Esophagus squamous epithelium (tissue), 5 donors: ENCODE measurements at places on chromosomes 7 and 10. TPM values are rescaled to one million over a fixed set of nuclear protein-coding genes. Genes with fewer than 3 reads are reported as not detected.

GRCh38 chr7:150357771-150358427, 10.7 kb upstream of the REPIN1 start:
- H3K27me3 ChIP-seq, result no peaks in the 10 kb centered on the region
- no peak overlapping the region for H3K4me3 ChIP-seq
- no peak overlapping the region for H3K27ac ChIP-seq
- no peaks in the 10 kb centered on the region for H3K4me1 ChIP-seq
- no peaks in the 10 kb centered on the region for H3K36me3 ChIP-seq

GNG11 gene
- 6.0 TPM for total RNA-seq

DNA sequence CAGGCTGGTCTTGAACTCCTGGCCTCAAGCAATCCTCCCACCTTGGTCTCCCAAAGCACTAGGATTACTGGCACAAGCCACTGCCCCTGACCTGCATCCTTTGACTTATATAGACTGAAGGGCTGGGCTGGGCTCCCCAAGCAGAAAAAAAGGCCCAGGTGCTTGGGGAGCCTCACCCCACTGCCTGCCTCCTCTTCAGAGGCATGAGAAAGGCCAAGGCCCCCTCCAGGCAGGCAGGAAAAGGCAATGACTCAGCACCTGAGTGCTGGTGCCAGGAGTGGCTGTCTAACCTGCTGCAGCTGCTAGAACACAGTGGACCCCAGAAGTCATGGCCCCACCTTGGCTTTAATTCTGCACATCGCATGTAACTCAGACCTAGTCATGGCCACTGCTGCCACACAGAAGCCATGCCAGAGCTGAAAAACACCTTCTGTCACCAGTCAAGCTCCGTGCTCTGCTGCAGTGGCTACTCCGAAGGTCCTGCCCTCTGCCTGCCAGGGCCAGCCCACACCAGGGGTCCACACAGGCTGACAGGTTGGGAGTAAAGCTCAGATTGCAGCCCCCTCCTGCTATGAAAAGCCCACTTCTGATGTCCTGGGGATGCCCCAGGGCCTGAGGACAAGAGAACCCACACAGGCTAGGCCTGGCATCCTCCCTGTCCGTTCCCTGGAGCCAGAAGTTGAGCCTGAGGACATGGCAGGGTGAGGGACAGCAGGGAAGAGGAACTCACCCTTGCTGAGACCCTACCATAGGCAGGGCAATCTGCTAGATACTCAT, 48.5 kb downstream of the GRID1 start:
- no peak overlapping the region for H3K4me3 ChIP-seq
- no peaks in the 10 kb centered on the region for H3K27me3 ChIP-seq
- no peak overlapping the region for H3K27ac ChIP-seq

- H3K27me3 ChIP-seq, result no peaks in the 10 kb centered on the region
- peaks cover 38% of the 10 kb centered on the region for H3K36me3 ChIP-seq
- H3K27ac ChIP-seq, result no peak overlapping the region
- peaks cover 33% of the 10 kb centered on the region for H3K4me1 ChIP-seq
- no peak for DNase-seq
- no peak overlapping the region for H3K4me3 ChIP-seq
These were observed 4.0 kb downstream of the INTS1 start for GRCh38 chr7:1500064-1500807.

NPFFR1 gene
- total RNA-seq, result 0.19 TPM

DNA sequence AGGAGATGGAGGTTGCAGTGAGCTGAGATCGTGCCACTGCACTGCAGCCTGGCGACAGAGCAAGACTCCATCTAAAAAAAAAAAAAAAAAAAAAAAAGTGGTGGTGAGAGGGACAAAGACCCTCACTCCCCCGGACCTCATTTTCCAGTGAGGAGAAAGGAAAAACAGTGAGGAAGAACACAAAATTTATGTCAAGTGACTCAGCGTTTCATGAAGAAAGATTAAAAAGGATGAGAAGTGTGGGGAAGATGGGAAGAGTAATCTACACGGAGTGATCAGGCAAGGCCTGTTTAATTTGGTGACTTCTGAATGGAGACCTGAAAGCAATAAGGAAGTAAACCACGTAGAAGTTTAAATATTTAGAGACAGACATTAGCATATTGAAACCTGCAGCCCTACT, 7.0 kb downstream of the NUDT5 start:
- no peak overlapping the region for H3K4me3 ChIP-seq
- no peak overlapping the region for H3K27ac ChIP-seq
- H3K36me3 ChIP-seq, result no peaks in the 10 kb centered on the region
- H3K27me3 ChIP-seq, result no peaks in the 10 kb centered on the region
- no peak for DNase-seq
- peaks cover 5% of the 10 kb centered on the region for H3K4me1 ChIP-seq

GIMAP2 gene
- 12.4 TPM for total RNA-seq

HOXA9 gene
- total RNA-seq, result not detected

- no peak for DNase-seq
- H3K36me3 ChIP-seq, result no peaks in the 10 kb centered on the region
- no peaks in the 10 kb centered on the region for H3K4me1 ChIP-seq
- H3K27ac ChIP-seq, result no peak overlapping the region
- H3K27me3 ChIP-seq, result no peaks in the 10 kb centered on the region
These were observed 93.8 kb upstream of the MKI67 start for GRCh38 chr10:128220021-128220420.

CNNM2 gene
- 3.6 TPM for total RNA-seq

NDUFB2 gene
- 332 TPM for total RNA-seq

GRCh38 chr7:134842886-134843430, 63.5 kb downstream of the CALD1 start:
- no peak overlapping the region for H3K4me3 ChIP-seq
- H3K36me3 ChIP-seq, result no peaks in the 10 kb centered on the region
- no peak overlapping the region for H3K27ac ChIP-seq
- DNase-seq, result no peak

JCAD gene
- 0.91 TPM for total RNA-seq

- DNase-seq, result no peak
- H3K4me3 ChIP-seq, result no peak overlapping the region
- no peaks in the 10 kb centered on the region for H3K4me1 ChIP-seq
- no peak overlapping the region for H3K27ac ChIP-seq
- H3K27me3 ChIP-seq, result no peaks in the 10 kb centered on the region
- no peaks in the 10 kb centered on the region for H3K36me3 ChIP-seq
These were observed 72.5 kb downstream of the CUL2 start for GRCh38 chr10:35017608-35018007.

DNA sequence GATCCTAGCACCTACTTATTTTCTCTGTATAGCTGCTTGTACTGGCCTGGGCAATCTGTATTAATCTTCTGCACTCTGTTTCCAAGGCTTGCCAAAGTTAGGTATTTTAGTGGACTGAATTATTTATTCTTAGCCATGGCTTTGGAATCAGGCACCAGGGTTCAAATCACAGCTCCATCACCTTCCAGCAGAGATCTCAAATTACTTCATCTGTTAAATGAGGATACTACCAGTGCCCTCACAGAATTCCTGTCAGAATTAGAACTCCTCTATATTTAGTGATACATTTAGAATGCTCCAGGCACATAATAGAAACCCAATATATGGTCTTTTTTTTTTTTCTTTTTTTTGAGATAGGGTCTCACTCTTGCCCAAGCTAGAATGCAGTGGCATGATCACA, 17.6 kb downstream of the ARMH3 start:
- peaks cover 2% of the 10 kb centered on the region for H3K4me1 ChIP-seq
- no peak overlapping the region for H3K4me3 ChIP-seq
- peaks cover 64% of the 10 kb centered on the region for H3K36me3 ChIP-seq
- H3K27ac ChIP-seq, result no peak overlapping the region
- no peaks in the 10 kb centered on the region for H3K27me3 ChIP-seq

DNA sequence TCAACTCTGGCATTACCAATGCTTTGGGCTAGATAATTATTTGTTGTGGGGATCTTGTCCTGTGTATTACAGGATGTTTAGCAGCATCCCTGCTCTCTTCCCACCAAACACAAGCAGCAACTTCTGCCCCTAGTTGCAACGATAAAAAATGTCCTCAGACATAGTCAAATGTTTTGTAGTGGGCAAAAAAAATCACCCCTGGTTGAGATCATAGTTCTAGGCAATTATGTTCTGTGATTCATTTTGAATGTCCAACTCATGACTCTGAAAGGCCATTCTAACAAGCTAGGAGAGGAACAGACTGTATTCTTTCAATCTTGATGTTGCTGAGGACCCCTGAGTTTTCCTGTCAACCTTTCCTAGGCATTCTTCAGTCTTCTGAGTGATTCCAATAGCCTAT, 79.5 kb downstream of the RTKN2 start:
- H3K36me3 ChIP-seq, result no peaks in the 10 kb centered on the region
- H3K27me3 ChIP-seq, result no peaks in the 10 kb centered on the region
- no peak overlapping the region for H3K27ac ChIP-seq
- no peak overlapping the region for H3K4me3 ChIP-seq
- H3K4me1 ChIP-seq, result no peaks in the 10 kb centered on the region

FKBP6 gene
- not detected for total RNA-seq

- peak; percentile 51 for DNase-seq
- H3K4me3 ChIP-seq, result peak overlapping the region; percentile 89
- no peaks in the 10 kb centered on the region for H3K36me3 ChIP-seq
- H3K4me1 ChIP-seq, result peaks cover 51% of the 10 kb centered on the region
- H3K27me3 ChIP-seq, result no peaks in the 10 kb centered on the region
- peak overlapping the region; percentile 91 for H3K27ac ChIP-seq
These were observed 804 bp downstream of the C10orf95 start for GRCh38 chr10:102450374-102451104.

- no peaks in the 10 kb centered on the region for H3K36me3 ChIP-seq
- H3K4me1 ChIP-seq, result no peaks in the 10 kb centered on the region
- DNase-seq, result no peak
These were observed 55.7 kb downstream of the RNF133 start for GRCh38 chr7:122643250-122643649.

- no peaks in the 10 kb centered on the region for H3K36me3 ChIP-seq
- no peaks in the 10 kb centered on the region for H3K4me1 ChIP-seq
- no peak overlapping the region for H3K27ac ChIP-seq
- DNase-seq, result no peak
These were observed 169.9 kb downstream of the RNF133 start for GRCh38 chr7:122528879-122529481.

INSYN2A gene
- not detected for total RNA-seq

- H3K4me3 ChIP-seq, result no peak overlapping the region
- no peaks in the 10 kb centered on the region for H3K4me1 ChIP-seq
- no peaks in the 10 kb centered on the region for H3K36me3 ChIP-seq
- no peaks in the 10 kb centered on the region for H3K27me3 ChIP-seq
These were observed 301.9 kb upstream of the TAC1 start for GRCh38 chr7:97430006-97430405.

SUGCT gene
- total RNA-seq, result 2.0 TPM

LIPJ gene
- total RNA-seq, result not detected

ITIH2 gene
- not detected for total RNA-seq

CCDC3 gene
- total RNA-seq, result 5.6 TPM

CADPS2 gene
- total RNA-seq, result 9.2 TPM

PIK3AP1 gene
- 0.57 TPM for total RNA-seq

DNA sequence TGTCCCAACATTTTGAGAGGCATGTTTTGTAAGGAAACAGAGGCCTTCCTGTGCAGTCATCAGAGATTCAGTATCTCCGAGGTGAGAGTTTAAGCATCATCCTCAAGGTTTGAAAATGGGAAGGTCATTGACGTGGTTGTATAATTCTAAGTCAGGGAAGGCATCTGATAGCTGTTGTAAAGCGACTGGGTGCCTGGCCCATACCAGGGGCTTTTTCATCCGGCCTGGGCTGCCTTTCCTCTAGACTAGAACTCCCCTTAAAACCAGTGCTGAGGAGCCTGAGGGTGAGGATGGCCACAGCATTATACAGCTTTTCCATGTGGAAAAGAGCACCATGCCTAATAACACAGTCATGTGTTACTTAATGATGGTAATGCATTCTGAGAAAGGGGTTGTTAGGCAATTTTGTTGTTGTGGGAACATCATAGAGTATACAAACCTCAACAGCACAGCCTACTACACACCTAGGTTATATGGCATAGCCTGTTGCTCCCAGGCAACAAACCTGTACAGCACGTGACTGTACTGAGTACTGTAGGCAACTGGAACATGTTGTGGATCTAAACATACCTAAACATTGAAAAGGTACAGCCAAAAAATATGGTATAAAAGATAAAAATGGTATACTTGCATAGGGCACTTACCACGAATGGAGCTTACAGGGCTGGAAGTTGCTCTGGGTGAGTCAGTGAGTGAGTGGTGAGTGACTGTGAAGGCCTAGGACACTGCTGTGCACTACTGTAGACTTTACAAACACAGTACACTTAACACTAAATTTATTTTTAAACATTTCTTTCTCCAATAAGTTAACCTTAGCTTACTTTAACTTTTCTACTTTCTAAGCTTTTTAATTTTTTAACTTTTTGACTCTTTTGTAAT, 13.5 kb upstream of the CACUL1 start:
- no peak overlapping the region for H3K27ac ChIP-seq
- H3K27me3 ChIP-seq, result no peaks in the 10 kb centered on the region
- no peaks in the 10 kb centered on the region for H3K4me1 ChIP-seq
- H3K4me3 ChIP-seq, result no peak overlapping the region
- DNase-seq, result no peak

DNA sequence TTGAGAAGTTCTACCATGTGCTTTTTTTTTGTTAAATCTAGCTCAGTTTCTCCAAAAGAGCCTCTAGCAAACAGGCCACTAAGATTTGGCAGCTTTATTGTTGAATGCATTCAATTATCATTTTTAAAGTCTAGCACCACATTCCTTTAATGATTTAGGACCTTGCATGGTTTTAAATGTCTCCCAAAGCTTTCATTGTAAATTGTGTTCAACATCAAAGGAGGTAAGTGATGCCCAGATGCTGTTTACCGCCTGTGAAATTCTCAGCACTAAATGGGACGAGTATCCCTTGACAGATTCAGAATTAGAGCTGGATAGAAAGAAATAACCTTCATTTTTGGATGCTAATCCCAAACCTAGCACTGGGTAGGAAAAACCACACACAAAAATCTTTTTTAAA, 112.1 kb upstream of the FAM204A start:
- no peak overlapping the region for H3K27ac ChIP-seq
- DNase-seq, result no peak
- no peaks in the 10 kb centered on the region for H3K4me1 ChIP-seq

GRCh38 chr10:75033399-75034130, 77.9 kb upstream of the SAMD8 start:
- H3K4me3 ChIP-seq, result no peak overlapping the region
- DNase-seq, result no peak
- H3K36me3 ChIP-seq, result no peaks in the 10 kb centered on the region
- no peak overlapping the region for H3K27ac ChIP-seq
- no peaks in the 10 kb centered on the region for H3K27me3 ChIP-seq
- H3K4me1 ChIP-seq, result no peaks in the 10 kb centered on the region

GRCh38 chr10:62512732-62513475, 138.7 kb downstream of the ZNF365 start:
- no peak overlapping the region for H3K4me3 ChIP-seq
- no peak for DNase-seq
- no peaks in the 10 kb centered on the region for H3K36me3 ChIP-seq
- H3K27ac ChIP-seq, result no peak overlapping the region
